Renal cortical epithelial cell (primary cell): ENCODE measurements at places on chromosomes 13 and 19.

DNA sequence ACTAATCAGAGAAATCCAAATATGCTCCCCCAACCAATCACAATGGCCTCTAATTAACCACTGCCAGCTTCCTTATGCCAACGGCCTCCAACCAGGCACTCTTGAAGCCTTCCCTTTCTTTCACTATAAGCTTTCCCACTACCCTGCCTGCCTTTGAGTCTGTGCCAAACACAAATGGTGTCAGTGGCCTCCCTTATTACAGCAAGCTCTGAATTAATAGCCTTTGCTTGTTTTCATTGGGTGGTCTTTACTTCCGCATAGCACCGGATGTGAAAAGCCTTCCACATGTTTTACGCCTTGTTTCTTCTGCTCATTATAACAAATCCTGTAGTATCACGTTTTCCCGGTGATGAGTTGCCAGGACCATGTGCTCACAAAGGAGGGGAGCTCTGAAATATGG, 1.4 kb upstream of the EDDM13 start:
- no peak for DNase-seq

DNA sequence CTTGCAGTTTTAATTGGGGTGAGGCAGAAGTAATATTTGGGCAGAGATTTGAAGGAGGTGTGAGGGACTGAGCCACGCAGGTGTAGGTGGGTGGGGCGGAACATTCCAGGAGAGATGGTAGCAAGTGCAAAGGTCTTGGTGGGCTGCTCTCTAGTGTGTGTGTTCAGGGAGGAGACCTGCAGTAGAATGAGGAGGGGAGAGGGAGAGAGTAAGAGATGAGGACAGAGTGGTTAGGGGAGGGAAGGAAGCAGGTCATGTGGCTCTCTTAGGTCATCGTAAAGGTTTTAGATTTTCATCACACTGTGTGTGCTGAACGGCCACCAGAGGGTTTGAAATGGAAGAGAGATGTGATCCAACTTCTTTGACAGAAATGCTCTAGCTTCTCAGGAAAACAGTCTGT, 33.5 kb downstream of the WASF3 start:
- no peak for DNase-seq

- peak; percentile 93 for DNase-seq
Observed at GRCh38 chr13:99280166-99280565, 22.0 kb upstream of the GPR18 start.

GRCh38 chr19:17226002-17226933, at the start of gene OCEL1:
TSS of gene OCEL1 (plus strand) at chr19:17226226. CDS start at chr19:17226248, 22 bp downstream.
- DNase-seq = peak; percentile 93

DNA sequence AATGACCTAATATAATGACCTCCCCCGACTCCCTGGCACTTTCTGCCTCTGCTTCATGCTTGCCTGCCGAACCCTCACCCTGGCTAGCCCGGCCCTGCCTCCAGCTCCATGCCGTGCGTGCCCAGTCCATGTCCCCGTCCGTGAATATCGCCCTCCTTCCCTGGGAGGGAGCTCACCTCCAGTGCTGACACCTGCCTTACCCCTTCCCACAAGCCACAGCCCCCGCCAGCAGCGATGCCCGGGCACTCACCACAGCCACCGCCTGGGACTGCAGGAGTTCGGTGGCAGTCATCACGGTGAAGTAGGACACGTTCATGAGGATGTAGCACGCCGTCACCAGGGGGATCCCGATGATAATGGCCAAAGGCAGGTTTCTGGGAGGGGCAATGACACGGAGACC, 10.0 kb downstream of the SLC7A9 start:
- no peak for DNase-seq
